ENCODE measurements at places on chromosomes 3 and 15. TPM values are rescaled to one million over a fixed set of nuclear protein-coding genes. Genes with fewer than 3 reads are reported as not detected.

GRCh38 chr3:65787340-65787739 is 251.4 kb downstream of the MAGI1 start:
- DNase-seq: no peak

GRCh38 chr15:26773067-26773877 is 406 bp upstream of the GABRB3 start:
- no peak for DNase-seq

DNA sequence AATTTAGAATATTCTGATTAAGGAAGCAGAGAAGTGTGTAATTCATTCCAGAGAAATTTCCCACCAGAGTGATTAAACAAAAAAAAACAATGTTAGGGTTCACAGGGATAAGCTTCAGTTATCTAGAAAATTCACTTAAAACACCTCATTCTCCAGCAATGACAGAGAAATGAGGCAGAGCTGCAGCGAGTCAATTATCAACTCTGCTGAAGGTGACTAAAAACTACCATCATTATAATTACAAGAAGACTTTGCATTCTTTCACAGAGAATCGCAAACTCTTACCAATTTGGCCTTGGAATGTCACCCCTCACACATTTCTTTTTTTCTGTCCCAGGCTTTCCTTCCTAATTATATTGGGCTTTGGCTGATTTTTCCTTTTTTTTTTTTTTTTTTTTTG is 117.1 kb downstream of the RAB11A start:
- DNase-seq: no peak

The PPP1R14D gene
- not detected for total RNA-seq

DNA sequence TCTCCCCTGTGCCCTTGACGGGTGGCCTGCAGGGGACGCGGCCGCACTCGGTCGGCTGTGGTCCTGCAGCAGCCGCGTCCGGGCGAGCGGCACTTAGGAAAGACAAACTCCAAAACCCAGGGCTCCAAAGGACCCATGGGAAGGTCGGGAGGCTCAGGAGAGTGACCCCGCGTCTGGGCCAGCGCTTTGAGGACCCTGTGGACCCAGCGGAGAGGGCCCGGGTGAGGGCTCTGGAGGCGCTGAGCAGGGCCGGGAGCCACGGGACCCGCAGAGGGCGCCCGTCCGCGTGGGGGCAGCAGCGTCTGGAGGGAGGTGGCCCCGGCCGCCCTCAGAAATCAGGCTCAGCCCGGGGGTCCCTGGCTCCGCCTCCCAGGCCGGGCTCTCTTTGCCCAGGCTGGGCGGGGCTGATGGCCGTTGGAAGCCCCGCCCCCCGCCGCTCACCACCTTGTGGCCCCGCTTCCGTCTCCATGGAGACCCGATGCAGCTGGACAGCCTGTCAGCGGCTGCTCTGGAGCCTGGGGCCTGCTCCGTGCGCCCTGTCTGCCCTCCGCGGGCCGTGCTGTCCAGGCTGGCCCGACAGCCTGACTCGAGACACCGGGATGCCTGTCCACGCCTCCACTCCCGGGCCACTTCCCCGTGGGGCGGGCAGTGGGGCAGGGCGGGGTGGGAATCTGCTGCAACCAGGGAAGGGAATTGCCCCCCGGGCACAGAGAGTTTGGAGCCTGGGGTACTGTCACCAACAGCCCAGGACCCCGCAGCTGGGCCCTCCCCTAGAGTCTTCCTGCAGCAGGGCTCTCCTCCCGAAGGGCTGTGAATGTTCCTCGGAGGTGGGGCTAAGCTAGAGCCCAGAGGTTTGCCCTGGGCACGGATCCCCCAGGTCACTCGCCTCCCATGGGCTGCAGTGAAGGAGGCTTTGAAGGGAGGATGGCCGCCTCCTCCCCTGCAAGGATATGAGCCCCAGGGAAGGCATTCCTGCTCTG is 34.8 kb upstream of the RPL32 start:
- no peak for DNase-seq

GRCh38 chr15:70097063-70097320 is 725 bp downstream of the TLE3 start:
- no peak for DNase-seq

The SLC12A1 gene
- total RNA-seq: not detected

GRCh38 chr3:123716411-123716810 is 131.6 kb upstream of the HACD2 start:
- DNase-seq: no peak

- no peak for DNase-seq
These were observed 24.0 kb downstream of the TGFBR2 start for GRCh38 chr3:30630238-30631030.

The IFT122 gene
- total RNA-seq: 34.3 TPM

The RYR3 gene
- 7.5 TPM for total RNA-seq

The PODXL2 gene
- total RNA-seq: 3.4 TPM

The SAMD7 gene
- total RNA-seq: not detected

DNA sequence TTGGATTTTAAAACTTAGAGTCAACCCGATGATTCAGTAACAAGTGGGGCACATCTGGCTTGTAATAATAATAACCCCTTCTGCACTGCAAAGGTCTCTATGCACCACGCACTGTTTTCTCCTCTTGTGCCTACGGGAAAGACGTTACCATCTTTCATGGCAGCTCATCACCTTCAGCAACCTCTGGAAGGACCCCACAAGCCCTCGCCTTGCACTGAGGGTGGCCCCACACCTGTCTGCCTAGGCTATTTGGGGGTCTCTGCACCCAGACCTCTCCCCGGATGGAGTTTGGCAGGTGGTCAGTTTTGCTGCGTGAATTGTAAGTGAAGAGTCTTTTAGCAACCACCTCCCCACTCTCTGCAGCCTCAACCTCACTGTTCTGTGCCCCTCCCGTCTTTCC is 138.6 kb upstream of the MEF2A start:
- peak; percentile 4 for DNase-seq

The FEZF2 gene
- total RNA-seq: not detected

GRCh38 chr15:91853948-91854638 is 585 bp downstream of the SLCO3A1 start:
- no peak for DNase-seq

DNA sequence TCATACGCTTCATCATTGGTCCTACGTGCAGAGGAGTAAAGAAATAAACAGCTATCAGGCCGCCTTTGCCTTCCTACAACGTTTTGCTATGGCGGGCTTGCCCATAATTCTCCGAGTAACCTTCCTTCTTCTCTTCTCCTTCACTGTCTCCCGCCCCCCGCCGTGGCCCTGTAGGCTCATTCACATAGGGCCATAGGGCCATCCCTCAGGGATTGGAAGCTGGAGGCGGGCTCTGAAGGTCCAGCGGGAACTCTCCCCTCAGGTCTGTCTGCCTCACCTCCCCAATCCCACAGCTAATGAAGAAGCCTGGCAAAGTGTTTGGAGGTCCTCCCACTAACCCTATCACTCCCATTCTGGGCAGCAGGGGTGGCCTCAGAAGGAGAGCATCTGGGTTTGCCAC is 43.6 kb downstream of the SEMA5B start:
- no peak for DNase-seq

The RTP1 gene
- total RNA-seq: not detected

DNA sequence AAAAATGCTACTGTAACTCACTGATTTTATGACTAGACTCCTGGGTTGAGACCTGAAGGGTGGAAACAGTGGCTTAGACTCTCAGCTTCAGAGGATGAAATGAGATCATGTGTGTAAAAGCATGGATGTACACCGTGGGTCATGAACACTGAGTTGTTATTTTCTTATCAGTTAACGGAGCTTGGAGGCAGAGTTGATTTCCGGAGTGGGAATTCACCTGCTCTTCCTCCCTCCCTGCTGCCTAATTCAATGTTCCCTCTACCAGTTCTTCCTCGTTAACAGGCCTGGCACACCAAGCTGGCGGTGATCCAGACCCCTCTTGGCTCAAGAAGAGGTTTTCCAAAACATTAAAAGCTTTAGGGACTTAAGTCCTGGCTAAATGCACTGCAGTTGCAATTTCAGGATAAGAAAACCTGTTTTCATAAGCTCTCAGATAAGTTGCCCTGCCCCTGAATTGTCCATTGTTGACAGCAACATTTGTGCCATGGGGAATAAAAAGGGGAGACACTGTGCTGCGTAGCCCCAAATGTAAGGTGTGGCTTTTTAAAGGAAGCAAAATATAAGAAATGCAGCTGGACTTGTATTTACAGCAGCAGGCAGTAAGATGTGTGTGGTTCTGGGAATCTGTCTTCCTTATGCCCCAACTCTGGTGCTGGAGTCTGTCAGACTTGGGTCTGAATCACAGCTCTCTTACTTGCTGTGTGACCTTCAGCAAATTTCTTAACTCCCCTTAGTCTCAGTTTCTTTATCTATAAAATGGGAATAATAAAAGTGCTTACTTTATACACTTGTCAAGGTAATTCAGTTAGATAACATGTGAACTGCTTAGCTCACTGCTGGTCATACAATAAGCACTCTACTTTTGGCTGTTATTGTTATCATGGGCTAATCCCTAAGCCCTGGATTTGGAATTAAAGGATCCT is 9.9 kb downstream of the PDIA5 start:
- DNase-seq: no peak

GRCh38 chr3:196120291-196120951 is 38.5 kb upstream of the TFRC start:
- no peak for DNase-seq

DNA sequence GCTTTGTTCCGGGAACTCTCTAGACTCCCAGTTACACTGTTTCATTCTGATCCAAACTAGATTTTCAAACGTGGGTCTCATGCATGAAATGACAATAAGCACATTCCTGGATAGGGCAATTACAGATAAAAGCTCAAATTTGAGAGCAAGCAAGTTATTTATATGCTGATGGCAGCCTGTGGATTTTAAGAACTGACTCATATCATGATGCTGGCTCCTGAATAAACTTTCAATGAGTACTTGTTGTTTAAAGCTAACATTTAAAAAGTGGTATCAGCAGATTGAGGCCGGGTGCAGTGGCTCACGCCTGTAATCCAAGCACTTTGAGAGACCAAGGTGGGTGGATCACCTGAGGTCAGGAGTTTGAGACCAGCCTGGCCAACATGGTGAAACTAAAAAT is 66.6 kb downstream of the LEO1 start:
- no peak for DNase-seq

The TTC21A gene
- total RNA-seq: 2.8 TPM

The HHATL gene
- total RNA-seq: not detected

DNA sequence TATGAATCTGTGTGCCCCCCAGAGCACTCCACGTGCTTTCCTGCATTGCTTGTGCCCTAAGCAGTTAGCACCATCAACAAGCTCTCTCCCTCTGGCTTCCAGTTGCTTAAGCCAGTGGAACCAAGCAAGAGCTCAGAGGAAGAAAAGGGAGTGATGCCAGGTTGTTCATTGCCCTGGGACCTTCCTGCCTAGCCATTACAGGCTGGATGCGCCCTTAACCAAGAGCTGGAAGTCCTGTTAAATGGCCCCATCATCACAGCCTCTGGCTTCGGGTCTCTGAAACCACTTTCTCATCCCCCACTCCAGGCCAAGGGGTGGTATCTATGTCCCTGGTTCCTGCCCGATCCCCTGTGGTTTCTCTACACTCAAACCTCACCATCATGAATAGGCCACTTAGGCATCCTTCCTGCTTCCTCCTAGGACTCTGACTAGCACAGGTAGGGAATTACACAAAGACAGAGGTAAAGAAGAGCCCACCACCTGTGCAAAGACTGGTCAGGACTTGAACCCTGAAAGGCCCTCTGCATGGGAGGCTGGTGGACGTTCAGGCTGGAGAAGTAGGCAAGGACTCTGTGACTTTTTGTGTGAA is 309.5 kb upstream of the TRIM42 start:
- DNase-seq: no peak

GRCh38 chr3:117793622-117794265 is 1084.2 kb downstream of the TUSC7 start:
- DNase-seq: no peak

The XRN1 gene
- 33.5 TPM for total RNA-seq

DNA sequence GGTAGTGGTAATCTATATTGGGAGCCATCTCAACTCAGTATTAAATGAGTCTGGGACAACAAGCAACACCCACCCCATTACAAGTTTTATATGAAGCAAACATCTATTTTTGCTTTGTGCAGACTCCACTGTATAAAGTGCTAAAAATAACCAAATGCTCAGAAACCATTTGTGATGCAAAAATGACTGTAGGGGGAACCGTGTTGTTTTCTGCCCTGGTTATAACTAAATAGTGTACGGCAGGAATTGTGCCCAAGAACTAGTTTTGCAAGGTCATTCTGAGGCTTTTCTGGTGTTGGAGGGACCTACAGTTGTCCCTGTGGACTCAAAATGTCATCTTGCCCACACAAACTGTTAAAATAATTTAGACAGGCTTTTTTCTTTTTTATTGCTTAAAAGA is 88.3 kb downstream of the ITPR1 start:
- DNase-seq: no peak

DNA sequence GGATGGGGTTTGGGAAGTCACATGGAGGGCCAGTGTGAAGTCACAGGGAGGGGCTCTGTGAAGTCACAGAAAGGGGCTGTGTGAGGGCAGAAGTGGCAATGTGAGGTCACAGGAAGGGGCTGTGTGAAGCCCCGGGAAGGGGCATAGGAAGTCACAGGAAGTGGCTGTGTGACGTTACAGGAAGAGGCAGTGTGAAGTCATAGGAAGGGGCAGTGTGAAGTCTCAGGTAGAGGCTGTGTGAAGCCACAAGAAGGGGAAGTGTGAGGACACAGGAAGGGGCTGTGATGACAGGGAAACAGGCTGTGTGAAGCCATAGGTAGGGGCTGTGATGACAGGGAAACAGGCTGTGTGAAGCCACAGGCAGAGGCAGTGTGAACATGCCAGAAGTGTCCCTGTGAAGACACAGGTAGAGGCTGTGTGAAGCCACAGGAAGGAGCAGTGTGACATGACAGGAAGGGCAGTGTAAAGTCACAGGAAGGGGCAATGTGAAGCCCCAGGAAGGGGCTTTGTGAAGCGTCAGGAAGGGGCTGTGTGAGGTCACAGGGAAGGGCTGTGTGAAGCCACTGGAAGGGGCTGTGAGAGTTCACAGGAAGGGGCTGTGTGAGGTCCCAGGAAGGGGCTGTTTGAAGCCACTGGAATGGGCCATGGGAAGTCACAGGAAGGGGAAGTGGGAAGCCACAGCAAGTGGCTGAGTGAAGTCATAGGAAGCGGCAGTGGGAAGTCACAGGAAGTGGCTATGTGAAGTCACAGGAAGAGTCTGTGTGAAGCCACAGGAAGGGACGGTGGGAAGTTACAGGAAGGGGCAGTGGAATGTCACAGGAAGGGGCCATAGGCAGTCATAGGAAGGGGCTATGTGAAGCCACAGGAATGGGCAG is 37.1 kb downstream of the GASK1A start:
- DNase-seq: no peak

The IL16 gene
- total RNA-seq: 22.7 TPM

DNA sequence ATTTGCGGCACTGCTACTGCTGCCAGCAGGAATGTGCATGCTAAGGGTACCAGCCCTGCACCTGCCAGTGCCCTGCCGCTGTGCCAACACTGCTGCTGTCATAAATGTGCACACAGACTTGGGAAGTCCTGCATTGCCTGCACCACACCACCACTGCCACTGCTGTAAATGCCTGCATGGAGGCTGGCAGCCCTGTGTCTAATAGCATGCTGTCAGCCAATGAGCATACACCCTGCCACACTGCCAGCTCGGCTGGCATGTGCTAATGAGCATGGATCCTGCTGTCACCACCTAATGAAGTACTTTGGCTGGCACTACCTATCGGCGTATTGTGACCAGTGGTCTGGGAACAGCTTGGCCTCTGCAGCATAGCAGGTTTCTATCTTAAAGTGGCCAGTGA is 981.8 kb upstream of the GBE1 start:
- DNase-seq: no peak
